ENCODE measurements at places on chromosomes 5 and 9.

GRCh38 chr9:78026416-78026815 lies 5.2 kb downstream of the GNAQ start:
- no peak for DNase-seq

- no peak for DNase-seq
Observed at GRCh38 chr5:148455185-148455584, 71.4 kb downstream of the FBXO38 start.

- DNase-seq: no peak
Observed at GRCh38 chr9:135976531-135976930, 15.4 kb upstream of the UBAC1 start.

DNA sequence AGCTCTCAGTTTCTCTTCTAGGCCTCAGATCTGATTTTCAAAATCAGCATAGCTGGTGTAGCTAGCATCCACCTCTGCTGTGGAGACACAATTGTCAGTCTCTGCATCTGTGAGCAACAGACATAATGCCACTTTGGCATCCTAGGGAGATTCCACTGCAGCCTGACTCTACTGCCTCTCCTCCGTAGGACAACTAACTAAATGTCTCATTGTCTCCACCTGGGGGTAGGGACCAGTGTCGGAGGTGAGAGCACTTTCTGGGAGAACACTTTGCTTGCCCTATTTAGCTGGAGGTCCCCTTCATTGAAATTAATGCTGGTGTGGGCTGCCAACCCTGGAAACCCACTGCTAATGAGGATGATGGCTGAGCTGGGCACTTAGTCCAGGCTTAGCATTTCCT lies 1.4 kb downstream of the PPP3R2 start:
- no peak for DNase-seq

- DNase-seq: no peak
Observed at GRCh38 chr5:3342271-3343100, 253.1 kb upstream of the IRX1 start.

DNA sequence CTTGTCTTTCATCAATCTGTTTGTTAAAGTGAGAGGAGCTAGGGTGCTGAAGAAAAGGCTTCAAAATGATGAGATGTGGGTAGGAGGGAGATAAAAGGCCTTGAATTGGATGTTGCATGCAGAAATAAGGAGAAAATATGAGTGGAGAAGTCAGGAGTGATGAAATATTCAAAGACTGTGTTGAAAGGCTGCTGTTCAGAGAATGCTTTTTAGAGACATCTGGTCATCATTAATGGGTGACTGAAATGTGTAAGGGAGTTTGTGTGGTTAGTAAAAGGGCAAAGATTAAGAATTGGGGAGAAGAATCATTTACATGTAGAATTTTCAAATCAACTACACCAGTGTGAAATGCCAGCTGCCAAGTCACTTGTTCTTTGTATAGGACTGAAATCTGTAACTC lies 383.9 kb downstream of the MAT2B start:
- DNase-seq: no peak

GRCh38 chr5:90171466-90171865 lies 238.1 kb downstream of the CETN3 start:
- DNase-seq: no peak

DNA sequence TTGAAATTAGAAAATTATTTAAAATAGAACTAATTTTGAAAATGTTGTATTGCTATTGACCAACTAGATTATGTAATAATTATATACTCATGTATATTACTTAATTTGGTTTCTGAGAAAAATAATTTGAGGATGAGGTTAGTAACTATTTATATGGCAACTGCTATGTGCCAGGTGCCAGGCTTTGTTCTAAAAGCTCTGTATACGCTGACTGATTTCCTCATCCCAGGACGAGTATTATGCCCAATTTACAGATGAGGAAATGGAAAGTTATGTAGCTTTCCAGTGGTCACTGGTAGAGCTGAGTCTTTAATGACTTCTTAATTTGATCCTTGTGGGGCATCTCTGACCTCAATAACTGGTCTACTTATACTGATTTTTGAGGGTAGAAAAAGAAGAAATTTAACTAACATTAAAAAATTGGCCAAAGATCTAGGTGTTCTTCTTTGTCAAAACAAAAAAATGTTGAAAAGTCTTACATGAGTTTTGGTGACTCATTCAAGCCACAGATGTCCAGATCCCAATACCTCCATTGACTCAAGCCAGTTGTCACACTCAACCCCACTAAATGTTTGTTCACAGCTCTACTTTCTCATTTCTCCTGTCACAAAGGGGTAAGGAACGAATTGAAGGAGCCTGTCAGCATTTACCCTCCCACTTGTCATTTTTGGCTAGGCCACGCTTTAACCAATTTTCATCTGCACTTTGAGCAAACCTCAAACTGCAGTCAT lies 228.1 kb upstream of the MEF2C start:
- no peak for DNase-seq

DNA sequence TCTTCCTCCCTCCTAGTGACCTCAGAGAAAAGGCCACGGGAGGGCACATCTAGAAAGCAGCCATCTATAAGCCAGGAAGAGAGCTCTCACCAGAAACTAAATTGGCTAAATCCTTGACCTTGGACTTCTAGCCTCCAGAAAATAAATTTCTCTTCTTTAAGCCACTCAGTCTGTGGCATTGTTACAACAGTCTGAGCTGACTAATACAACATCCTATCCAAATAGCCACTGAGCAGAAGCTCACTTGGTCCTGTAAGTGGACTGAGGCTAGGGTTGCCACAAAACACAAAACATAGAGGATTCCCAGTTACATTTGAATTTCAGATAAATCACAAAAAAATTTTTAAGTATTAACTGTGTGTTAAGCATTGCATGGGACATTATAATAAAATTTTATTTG lies 383.4 kb downstream of the MLLT3 start:
- DNase-seq: no peak

GRCh38 chr5:115961381-115962238 lies 665 bp upstream of the LVRN start:
- DNase-seq: no peak

GRCh38 chr5:80150731-80151130 lies 105.1 kb downstream of the SERINC5 start:
- DNase-seq: no peak

GRCh38 chr5:134524826-134525682 lies at the start of gene JADE2:
Gene JADE2, plus strand, starts transcription at chr5:134525670. Its CDS starts 10,188 bp downstream, at chr5:134535858.
- peak; percentile 71 for DNase-seq

DNA sequence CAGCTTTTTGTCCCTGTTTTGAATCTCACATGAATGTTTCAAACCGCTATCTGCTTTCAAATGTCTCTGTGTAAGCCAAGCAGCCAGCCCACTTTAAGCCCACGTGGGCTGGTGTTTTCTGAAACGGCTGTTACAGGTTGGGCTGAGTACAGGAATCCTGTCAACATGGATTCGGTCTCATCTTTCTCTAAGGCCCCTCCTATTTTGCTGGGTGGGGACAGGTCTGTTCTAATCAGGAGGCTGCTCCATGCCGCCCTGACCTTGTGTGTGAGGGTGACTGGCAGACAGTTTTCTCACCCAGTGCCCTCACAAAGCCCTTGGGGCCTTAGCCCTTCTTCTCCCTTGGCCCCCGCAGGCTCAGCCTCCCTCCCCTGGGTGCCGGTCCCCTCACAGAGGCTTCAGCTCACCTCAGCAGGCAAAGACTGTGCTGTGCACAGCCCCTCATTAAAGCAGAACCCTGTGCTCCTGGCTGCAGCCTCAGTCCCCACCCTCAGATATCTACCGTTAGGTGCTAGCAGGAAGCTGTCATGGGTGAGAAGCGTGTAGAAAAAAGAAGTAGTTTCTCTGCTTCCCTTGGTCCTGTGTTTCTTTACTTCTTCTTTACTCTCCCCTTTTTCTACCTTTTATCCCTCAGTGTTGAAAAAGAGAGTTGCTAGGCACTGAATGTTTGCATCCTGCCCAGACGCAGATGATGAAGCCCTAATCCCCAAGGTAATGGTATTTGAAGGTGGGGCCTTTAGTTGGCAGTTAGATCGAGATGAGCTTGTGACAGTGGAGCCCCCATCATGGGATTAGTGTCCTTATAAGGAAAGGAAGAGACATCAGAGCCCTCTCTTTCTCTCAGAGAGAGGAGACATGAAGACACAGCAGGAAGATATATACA lies 205.7 kb downstream of the ADAMTS12 start:
- DNase-seq: no peak

All from stimulated activated CD8-positive, alpha-beta memory T cell treated with anti-CD3 and anti-CD28 coated beads, Interleukin-4, amount 100 ng/mL, for 4 hours (primary cell).